HFF-Myc (cell line): ENCODE measurements at places on chromosomes 1 and 21.

- DNase-seq: no peak
Observed at GRCh38 chr1:33875862-33876261, 12.0 kb downstream of the HMGB4 start.

GRCh38 chr1:198637916-198638437 is 863 bp upstream of the PTPRC start:
- no peak for DNase-seq

GRCh38 chr1:8423692-8424538 is 106.0 kb downstream of the SLC45A1 start:
- no peak for DNase-seq

GRCh38 chr1:214573386-214574318 is 22.2 kb upstream of the PTPN14 start:
- DNase-seq: no peak

DNA sequence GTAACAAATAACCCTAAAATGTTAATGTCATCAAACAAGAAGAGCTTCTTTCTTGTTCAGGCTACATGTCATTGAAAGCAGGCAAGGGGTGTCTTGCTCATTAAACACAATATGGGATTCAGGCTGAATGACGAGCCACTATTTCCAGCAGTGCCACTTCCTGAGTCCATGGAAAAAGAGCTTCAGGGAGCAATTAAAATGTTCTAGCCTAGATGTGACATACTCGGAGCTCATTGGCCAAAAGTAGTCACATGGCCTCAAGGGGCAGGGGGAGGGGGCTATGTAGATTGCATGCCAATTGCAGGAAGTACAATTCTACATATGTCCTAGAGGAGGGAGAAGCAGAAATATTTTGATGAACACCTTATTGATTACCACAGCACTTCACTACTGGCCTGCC is 685.3 kb upstream of the ADGRL2 start:
- no peak for DNase-seq

GRCh38 chr1:10791105-10791951 is 5.1 kb downstream of the CASZ1 start:
- no peak for DNase-seq

DNA sequence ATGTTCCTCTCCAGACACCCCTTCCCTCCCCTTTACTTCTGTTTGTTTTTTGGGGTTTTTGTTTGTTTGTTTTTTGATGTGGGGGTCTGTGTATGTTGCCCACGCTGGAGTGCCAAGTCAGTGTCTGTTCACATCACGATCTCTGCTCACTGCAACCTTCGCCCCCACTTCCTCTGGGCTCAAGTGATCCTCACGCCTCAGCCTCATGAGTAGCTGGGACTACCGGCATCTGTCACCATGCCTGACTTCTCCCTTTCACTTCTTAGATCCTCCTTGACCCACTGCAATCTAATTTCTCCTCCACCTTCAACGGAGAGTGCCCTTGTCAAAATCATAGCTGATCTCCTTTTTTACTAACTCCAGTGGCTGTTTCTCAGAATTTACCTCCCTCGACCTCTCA is 100.7 kb upstream of the KIF26B start:
- no peak for DNase-seq

GRCh38 chr1:11923069-11923826 is 3.0 kb downstream of the KIAA2013 start:
- DNase-seq: no peak

DNA sequence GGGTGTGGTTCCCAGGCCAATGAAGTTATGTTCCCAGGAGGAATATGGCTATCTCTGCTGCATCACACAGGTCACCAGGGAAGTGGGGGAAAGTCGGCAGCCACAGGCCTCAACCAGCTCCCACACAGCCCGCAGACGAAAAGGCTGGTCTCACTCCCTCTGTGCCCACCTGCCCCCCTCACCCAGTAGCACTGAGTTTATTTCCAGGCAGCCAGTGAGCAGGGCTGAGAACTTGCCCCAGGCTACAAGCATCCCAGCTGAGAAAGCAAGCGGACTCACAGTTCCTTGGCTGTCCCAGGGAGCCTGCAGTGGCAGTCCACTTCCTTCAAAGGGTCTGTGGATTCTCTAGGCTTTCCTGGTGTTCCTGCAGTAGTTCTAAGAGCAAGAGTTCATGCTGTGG is 68.9 kb downstream of the SLC5A9 start:
- no peak for DNase-seq

GRCh38 chr1:151728151-151729054 is 7.1 kb downstream of the RIIAD1 start:
- DNase-seq: no peak

GRCh38 chr1:109929170-109929569 is 18.5 kb downstream of the CSF1 start:
- no peak for DNase-seq

DNA sequence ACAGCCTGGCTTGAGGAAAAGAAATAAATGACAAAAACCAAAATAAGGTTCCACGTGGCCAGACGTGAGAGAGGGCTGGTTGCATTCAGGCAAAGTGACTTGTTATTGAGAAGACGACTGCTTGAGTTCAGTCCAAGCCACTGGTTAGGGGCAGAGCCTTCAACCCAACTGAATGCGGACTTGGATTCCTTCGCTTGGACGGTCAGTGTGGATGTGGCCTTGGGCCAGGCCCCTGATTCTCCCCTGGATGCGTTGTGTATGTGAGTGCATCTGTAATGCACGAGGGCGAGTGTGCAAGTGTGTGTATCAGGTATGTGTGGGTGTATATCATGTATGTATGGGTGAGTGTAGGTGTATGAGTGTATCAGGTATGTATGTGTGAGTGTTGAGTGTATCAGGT is 1.9 kb downstream of the PLA2G2F start:
- no peak for DNase-seq

- no peak for DNase-seq
Observed at GRCh38 chr1:169795687-169796086, 980 bp upstream of the METTL18 start.

DNA sequence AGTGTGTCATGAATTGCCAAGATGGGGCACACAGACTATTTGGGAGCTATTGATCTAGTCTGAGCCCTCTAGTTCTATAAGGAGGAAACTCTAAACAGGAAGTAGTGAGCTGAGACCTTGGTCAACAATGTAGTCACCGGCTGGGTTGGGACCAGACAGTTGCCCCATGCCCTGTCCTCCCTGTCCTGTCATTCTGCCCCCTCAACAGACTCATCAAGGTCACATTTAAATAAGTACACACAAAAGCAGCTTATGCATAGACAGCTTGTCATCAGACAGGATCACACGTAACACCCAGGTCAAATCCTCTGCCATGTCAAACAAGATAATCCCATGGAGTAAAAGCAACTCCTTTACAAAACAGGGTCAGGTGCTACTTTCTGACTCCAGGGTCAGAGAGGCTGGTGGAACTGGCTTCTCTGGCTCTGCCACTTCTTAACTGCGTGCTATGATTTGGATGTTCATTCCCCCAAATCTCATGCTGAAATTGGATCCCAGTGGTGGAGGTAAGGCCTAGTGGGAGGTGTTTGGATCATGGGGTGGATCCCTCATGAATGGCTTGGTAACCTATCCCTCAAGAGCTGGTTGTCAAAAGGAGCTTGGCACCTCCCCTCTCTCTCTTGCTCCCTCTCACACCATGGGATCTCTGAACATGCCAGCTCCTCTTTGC is 128.9 kb downstream of the HIVEP3 start:
- no peak for DNase-seq

DNA sequence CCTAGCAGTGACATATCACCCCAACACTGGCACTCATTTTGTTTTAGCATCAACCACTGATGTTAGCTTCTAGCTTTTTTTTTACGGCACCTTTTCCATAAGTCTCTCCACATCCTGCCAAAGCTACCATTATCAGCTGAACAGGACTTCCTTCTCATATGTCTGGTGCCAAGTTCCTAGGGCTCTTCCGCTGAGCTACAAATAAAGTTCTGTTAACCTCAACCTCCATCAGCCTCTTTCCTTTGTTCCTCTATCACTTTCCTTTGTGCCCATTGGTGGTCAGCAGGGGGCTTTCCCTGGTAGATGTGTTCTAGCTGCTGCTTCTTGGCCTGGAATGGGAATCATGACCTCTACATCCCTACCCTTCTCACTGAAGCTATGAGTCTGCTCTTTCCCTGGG is 163.8 kb downstream of the FAF1 start:
- no peak for DNase-seq

DNA sequence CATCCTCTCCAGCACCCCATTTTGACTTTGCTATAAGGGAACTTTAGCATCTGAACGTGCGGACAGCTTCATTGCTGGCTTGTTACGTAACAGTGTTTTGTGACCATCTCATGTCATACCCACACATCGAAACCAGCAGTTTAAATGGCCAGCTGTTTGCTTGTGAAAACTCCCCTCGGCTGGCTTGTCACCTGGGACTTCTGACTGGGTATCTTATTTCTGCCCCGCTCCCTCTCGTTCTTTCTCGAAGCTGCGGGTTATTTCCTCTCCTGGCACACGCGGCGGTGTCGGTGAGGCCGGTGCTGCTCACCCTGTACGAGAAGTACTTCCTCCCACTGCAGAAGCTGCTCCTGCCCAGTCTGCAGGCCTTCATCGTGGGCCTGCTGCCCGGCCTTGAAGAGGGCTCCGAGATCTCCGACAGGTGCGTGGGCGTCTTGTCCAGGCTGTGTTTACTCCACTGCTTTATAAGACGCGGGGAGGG is 43.5 kb downstream of the DOP1B start:
- DNase-seq: no peak

DNA sequence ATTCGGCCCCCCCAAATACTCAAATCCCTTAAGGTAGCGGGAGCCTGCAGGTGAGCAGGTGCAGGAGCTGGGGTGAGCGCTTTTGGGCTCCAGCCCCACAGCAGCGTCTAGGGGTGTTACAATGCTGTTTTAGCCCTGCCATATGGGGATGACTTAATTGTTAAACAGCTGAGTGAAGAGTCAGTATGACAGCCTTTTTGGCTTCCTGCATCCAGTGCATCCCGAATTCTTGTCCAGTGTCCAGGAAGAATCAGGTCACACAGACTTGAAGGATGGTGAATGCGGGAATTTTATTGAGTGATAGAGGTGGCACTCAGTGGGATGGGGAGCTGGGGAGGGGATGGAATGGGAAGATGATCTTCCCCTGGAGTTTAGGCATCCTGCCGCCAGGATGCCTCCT is 30.4 kb upstream of the HHAT start:
- DNase-seq: no peak

GRCh38 chr1:102742426-102742825 is 365.9 kb downstream of the COL11A1 start:
- no peak for DNase-seq

GRCh38 chr1:54271341-54271740 is 71.4 kb downstream of the MRPL37 start:
- no peak for DNase-seq

GRCh38 chr21:18161841-18162240 is 82.8 kb upstream of the CHODL start:
- DNase-seq: no peak

GRCh38 chr21:41169701-41170100 is 1.7 kb downstream of the BACE2 start:
- DNase-seq: no peak

- no peak for DNase-seq
Observed at GRCh38 chr1:35441926-35442579, 115.2 kb downstream of the KIAA0319L start.
